ENCODE measurements at places on chromosomes 13 and 19.

GRCh38 chr19:3981736-3982681, 3.3 kb downstream of the EEF2 start:
- no peak for ATAC-seq

GRCh38 chr19:3708207-3708931, at the start of gene TJP3:
TJP3 (plus strand) TSS chr19:3708384; CDS start chr19:3728433, 20,049 bp downstream.
- no peak for ATAC-seq

DNA sequence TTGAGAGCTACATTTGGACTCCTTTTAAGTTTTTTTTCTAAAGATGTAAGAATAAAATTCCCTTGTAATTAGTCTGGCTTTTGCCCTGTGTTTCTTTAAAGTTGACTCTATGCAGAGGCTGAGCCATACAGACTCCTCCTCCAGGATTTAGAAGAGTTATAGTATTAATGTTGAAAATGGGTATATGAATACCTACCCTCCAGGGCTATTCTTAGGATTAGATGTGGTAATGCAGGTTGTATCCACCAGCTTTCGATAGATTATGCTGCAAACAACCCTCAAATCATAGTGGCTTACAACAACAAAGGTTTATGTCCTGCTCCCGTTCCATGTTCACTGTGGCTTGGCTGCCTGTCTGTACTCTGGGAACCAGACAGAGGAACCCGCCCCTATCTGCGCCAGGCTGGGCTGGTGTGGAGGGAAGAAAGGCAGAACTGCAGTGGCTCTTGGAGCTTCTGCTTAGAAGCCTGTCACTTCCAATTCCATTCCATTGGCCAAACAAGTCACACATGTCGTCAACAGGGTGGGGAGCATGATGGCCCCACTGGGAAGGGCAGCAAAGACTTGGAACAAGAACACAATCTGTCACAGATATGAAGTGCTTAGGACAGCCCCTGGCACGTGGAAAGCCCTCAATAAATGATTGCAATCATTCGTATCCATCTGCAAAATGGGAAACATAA, 290.8 kb downstream of the FOXO1 start:
- ATAC-seq: no peak

- no peak for ATAC-seq
Measured at GRCh38 chr13:33076001-33076992, 60.1 kb downstream of the KL start.

DNA sequence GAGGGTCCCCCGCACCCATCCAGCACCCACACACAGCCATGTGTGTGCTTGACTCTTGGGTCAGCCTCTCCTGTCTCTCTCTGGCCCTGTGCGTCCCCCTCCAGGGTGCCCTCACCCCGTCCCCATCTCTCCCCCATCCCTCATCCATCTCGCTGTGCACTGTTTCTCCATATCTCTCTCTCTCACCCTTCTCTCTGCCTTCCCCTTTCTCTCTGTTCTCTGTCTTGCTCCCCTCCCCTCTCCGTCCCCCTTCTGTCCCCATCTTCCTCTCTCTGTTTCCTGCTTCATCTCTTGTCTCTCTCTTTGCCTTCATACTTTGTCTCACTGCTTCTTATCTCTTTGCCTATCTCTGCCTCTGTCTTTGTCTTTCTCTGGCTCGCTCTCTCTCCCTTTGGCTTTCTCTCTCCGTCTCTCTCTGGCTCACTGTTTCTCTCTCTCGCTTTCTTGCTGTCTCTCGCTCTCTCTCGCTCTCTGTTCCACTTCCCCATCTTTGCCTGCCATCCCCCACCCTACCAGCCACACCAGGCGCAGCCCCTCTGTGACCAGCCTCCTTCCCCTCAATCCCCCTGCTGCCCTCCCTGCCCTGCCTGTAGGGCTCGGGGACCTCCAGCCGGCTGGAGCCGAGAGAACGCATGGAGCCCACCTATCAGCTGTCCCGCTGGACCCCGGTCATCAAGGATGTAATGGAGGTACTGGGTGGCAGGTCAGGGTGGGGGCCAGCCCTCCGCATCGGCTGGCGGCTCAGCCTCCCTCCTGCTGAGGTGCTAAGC, 8.9 kb downstream of the STXBP2 start:
- no peak for ATAC-seq

DNA sequence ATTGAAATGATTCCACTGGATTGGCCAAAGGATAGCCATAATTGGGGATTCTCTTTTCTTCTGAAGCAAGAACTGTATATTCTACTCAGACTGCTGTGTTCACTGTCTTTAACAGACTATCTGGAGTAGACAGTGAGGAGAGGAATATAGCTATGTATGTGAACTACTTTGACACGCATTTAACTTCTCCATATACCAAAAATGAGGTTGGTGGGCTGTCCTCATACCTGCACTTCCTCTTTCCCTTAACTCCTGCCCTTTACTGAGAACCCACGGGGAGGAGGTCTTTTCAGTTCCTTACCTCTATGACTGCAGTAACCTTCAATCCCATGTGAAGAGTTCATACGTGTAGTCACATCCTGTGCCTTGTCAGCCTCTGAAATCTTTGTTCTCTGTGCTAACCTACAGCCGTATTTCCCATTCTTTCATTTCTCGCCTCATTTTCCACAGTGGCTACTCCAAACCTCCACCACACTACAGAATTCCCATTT, 305.8 kb downstream of the MTUS2 start:
- peak; percentile 77 for ATAC-seq

GRCh38 chr13:50319635-50320255, 304.5 kb downstream of the KCNRG start:
- peak; percentile 58 for ATAC-seq

DNA sequence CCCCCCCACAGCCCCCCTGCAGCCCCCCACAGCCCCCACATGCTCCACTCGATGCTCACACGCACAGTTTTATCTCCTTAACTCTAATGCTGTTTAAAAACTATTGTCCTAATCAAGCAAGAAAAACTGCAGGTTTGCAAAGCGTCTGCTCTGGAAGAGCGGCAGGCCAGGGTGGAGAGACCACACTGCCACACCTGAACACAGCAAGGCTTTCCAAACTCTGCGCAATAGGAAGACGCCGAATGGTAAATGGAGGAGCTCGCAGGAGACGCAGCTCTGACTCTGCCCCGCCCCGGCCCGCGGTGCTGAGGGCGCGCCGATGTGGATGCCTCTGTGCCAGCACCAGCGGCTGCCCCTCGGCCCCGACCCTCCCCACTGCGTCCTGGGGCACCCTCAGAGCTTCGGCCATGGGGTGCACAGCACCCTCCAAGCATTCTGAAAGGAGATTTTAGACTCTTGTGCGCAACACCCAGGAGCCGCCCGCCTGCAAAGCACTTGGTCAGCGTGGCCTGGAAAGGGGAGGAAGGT, 32.4 kb downstream of the RASA3 start:
- no peak for ATAC-seq

DNA sequence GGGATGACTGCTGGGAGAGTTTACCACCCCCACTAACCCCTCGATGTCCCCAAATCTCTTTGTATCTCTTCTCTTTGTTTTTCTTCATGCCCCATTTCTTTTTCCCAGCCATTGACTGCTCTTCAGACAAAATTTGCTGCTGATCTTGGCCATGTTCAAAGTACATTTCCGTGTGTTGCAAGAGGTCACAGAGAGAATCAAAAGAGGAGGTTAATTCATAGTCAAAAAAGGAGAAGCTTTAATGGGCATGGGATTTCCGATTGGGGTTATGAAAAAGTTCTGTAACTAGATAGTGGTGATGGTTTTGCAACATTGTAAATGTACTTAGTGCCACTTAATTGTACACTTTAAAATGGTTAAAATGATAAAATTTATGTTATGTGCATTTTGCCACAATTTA, 121.1 kb downstream of the FLT1 start:
- no peak for ATAC-seq

DNA sequence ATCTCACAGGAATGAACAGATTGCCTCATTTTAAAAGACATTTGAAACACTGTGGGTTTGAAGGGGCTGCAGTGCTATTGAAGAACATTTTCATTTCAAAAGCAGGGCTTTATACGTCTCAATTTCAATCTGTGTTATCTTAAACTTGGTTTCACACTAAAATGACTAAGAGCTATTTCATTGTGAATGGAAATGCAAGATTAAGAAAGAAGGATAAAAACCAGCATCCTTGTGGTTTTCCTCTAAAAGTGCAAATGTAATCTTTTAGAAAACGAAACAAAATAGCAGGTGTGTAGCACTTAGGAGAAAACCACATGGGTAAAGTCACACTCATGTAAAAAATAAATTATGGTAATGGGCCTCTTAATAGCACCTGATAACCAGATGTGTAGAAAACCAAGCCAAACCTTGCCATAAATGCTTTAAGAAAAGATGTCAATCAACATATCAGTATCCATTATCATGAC, 397.7 kb downstream of the GPC6 start:
- ATAC-seq: no peak

DNA sequence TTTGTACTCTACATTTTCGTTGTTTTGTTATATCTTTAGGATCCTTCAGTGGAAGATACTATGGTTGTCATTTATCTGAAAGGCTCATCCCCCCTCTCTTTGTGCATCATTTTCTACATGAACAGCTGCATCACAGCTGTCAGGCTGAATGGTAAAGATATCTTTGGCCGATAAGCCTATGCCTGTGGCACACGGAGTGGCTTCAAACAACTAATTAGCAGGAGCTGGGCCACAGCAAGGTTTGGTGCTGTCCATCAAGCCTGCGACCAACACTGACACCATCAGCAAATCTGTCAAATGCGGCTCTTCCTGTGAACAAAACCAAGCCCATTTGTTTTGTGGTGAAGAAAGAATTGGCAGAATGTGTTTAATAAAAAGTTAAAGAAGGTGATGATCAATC, 334.4 kb downstream of the PCDH9 start:
- no peak for ATAC-seq

DNA sequence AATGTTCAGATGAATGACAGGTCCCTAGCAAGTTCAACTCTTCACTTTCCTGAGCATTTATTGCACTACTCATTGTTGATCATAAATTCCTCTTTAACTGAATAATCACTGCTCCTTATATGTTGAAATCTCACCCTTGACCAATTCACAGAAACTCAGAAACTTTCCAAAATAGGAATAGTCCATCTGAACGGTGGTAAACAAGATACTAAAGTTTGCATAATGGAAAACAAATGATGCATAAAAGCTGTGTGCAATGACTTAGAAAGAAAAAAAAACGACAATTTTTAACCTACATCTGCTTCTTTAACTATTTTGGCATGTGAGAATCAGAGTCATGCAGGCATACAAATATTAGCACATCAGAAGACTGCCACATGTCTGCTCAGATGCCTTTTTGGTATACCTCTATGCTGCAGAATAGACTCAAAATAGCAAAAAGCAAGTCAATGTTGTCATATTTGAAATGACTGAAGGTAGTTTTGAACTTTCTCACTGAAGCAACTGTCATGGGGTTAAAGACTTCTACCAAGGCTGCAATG, 34.8 kb downstream of the SLC10A2 start:
- no peak for ATAC-seq

- no peak for ATAC-seq
Measured at GRCh38 chr13:41079725-41080124, 18.4 kb downstream of the WBP4 start.

DNA sequence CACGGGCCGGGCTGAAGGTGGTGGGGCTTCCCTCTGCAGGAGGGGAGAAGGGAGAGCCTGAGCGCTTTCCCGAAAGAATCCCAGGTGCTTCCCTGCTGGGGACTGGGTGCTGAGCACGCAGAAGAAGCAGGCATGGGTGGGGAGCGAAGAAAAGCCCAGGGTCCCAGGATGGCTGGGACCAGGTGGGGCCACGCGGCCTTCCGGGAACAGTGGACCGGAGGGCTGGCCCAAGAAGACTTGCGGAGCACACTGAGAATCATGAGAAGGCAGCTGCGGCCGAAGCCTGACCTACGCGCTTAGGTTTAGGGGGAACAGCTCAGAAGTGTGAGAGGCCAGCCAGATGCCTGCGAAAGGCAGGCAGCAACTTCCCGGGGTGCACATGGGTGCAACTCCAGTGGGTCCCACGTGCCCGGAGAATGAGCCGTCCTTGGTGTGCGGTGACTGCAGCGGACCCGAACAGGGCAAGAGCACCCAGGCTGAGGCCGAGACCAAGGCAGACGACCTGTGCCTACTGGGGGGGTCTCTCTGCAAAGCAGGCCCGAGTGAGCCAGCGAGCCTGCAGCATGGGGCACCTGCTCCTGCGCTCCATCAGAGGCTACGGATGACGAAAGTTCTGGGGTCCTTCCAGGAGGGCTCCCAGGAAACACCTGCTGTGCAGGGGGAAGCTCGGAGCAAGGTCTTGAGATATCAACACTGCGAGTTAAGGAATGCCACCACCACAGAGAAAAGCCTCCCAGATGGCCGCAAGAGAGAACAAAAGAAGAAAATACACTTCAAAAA, 52.4 kb downstream of the MLLT1 start:
- ATAC-seq: no peak

GRCh38 chr13:51923983-51924539, 62.3 kb downstream of the CCDC70 start:
- ATAC-seq: peak; percentile 45

DNA sequence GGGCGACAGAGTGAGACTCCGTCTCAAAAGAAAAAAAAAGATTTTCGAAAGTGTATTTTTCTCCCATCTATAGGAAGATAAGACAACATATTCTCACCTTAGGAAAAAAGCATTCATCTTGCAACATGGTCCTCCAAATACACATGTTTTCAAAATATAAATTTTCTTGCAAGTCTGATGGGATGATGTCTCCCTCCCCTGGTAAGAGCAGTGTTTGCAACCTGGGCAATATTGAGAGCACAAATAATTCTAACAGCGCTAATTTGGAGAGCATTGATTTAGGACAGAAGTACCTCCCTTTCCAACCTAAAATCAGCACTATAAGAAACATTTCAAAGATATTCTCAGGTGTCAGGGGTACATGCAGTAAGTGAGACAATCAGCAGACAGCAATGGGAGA, 61.0 kb upstream of the SHISA2 start:
- no peak for ATAC-seq

DNA sequence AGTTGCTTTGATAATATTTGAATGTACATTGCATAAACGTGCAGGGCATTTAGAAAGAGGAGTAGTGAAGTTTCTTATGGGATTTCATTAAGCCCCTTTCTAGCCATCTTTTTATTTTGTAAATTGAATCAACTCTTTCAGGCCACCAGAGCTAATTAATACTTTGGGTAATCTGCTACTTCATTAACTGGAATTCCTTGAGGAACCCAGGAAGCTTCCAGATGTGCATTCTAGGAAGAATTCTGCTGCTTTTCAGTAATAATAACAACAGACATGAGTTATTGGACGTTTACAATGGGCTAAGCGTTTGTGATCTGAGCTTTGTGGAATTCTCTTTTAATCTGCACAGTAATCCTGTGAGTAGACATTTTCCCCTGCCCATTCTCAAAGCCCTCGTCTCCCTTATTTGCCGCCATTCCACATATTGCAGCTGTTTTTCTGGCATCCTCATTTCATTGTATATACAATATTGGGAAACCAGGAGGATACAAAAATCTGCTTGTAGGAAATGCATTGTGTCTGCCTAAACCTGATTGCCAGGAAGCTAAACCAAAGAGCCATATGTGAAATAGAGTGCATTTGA, 103.9 kb downstream of the HS6ST3 start:
- ATAC-seq: no peak

GRCh38 chr19:45305421-45305820, 17.3 kb downstream of the CKM start:
- ATAC-seq: no peak

DNA sequence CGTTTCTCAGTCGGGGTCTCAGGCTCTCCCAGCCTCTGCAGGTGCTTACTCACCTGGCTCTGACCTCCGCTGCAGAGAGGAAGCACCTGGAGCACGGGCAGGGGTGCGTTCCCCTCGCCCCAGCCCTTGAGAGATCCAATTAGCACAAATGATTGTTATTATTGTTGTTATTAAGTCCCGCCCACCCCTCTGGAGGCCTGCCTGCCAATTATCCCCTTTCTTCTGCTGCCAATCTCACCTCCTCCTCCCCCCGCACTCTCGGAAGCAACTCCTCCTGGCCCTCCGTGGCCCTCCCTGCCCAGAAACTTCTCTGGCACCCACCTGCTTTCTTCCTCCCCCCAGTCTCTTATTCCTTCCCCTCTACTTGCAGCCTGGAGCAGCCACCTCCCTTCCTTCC, 8.8 kb downstream of the ZNF787 start:
- no peak for ATAC-seq

Measured in activated T-helper 17 cell treated with anti-CD3 and anti-CD28 coated beads, Interleukin-2, amount 50 U/mL, for 72 hours (primary cell).